CD8-positive, alpha-beta memory T cell (primary cell): ENCODE measurements at places on chromosomes 12 and 14. TPM values are rescaled to one million over a fixed set of nuclear protein-coding genes. Genes with fewer than 3 reads are reported as not detected.

DNA sequence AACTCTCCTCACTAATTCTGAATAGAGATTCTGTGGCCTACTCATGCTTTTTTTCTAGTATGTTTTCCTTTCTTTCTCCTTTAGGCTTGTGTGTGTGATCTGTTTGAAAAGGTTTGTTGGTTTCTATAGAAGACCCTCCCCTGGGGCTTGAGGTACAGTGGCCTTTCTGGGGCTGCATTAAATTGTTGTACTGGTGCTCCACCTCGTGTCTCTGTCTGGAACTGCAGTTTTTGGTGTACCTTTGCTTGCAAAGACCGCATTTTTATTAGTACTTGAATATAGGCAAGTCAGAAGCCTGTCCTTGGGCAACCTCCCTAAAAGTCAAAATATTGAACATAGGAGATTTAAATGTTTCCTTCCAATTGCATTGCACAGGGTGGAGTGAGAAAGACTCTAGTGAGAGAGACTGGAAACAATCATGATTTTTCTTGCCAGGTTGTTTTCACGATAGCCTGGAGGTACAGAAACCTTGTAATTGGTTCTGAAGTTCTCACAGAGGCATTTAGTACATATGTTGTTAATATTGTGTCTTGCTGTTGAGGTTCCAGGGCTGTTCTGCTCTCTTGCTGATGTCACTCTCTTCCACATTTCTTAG, 39.0 kb downstream of the SLCO1B1 start:
- DNase-seq, result no peak

DNA sequence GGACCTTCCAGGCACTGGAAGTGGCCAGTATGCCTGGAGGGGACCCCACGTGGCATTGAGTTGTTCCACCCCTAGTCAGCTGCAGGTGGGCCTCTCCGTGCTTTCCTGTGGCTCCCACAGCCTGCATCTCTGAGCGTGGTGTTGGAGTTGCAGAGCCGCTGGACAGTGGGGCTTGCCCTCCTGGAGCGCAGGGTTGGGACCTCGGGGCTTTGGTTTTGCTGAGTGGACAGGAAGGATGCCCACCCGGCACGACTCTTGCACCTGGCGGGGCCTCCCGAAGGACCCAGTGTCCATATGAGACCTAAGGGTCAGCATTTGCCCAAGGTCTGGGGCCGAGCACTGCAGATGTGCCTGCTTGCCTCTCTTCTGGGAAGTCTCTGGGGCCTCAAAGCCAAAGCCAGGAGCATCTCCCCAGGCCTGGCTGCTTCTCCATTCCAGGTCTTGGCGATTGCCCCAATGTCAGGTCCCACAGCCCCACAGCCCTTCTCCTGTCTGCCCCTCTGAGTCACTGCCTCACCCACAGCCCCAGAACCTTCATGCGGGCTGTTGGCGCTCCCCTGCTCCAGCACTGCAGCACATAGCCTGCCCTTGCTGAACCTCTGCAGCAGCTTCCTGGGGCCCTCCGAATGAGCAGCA, 1.5 kb downstream of the PACS2 start:
- DNase-seq, result no peak

GRCh38 chr12:49811961-49812401, 16.2 kb downstream of the NCKAP5L start:
- DNase-seq, result no peak

GRCh38 chr12:27180906-27181505, 63.1 kb upstream of the STK38L start:
- DNase-seq, result no peak

DNA sequence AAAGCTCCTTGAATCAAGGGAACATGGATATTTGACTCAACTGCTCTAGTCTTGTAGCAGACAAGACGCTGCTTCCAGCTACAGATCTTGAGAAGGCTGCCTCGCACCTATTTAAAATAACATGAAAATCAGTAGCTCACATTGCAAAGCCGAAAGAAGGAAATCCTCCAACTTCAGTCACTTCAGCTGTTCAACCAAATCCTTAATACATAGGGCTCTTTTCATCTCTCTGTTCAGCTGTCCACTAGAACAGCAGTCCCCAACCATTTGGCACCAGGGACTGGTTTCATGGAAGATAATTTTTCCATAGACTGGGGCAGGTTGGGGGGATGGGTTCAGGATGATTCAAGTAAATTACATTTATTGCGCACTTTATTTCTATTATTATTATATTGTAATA, 1116.0 kb upstream of the TMEM132C start:
- no peak for DNase-seq

DNA sequence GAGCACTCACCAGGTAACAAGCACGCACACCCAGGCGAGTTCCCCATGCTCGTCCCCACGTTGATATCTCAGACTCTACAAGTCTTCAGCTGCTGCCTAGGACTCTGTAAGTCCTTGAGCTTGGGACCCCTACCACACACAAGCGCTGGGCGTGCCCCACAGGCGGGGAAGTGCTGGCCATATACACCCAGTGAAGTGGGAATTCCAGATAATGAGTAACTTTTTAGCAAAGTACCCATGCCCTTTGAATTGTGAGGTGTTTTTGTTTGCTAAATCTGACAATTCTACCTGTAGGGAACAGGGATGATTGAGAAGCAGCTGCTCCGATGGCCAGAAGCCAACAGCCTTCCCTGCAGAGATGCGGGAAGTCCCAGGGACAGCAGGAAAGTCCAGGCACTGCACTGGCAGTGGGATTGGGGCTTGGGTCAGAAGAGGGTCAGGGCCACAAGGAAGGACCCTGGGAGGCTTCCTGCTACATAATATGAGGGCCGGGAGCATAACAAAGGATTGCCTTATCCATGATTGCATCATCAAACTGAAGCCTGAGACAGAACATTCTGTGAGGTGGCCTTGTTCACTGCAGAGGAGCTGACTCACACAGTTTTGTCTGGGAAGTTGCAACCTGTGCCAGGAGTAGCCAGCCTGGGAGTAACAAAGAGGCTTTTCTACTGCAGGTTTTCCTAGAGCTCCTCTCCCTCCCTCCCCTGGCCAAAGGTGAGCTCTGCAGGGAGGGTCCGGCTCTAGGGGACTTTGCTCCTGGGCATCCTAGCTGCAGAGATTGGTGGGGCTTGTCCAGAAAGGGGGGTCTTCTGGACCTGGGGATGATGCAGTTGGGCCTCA, 13.2 kb upstream of the SERPINA3 start:
- DNase-seq, result no peak

DNA sequence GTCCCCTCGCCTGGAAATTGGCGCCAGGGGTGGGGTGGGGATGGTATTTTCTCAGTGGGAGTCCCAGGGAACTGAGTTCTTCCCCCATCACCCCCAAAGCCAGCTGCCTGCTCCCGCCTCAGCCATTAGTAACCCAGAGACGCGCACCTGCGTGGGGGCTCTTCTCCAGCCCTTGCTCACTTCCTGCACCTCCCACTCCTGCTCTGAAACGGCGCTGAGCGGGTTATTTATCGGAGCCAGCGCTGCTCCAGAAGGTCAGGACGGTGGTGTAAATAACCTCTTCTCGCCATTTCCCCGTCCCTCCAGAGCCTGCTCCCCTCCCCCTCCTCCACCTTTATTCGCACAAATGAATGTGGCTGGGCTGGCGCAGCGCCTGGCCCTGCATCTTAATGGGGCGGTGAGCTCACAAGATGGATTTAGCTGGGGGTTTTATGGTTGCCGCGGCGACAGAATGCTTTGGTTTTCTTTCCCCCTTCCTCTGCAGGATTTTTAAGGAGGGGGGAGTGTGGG, 12.2 kb downstream of the GPR84 start:
- no peak for DNase-seq

DNA sequence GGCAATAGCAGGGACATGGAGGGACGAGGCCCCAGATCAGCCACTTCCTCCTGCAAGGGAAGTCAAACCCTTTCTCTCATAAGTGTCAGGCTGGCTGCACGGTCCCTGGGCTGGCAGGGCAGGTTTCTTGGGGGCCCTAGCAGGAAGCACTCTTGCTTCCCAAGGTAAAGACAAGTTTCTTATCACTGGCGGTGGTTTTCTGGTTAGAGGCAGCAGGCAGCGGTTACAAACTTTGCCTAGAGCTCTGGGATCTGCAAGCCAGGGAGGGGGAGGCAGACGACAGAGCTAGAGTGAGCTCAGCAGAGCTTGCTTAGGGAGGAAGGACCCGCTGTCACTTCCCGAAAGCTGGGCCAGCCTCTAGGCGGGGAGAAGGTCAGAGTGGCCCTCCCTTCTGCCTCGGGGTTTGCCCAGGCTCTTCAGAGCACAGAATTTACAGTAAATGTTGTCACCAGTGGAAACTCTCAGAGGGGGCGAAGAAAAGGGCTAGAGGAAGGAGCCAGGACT, 20.4 kb downstream of the BATF start:
- DNase-seq, result peak; percentile 63

DNA sequence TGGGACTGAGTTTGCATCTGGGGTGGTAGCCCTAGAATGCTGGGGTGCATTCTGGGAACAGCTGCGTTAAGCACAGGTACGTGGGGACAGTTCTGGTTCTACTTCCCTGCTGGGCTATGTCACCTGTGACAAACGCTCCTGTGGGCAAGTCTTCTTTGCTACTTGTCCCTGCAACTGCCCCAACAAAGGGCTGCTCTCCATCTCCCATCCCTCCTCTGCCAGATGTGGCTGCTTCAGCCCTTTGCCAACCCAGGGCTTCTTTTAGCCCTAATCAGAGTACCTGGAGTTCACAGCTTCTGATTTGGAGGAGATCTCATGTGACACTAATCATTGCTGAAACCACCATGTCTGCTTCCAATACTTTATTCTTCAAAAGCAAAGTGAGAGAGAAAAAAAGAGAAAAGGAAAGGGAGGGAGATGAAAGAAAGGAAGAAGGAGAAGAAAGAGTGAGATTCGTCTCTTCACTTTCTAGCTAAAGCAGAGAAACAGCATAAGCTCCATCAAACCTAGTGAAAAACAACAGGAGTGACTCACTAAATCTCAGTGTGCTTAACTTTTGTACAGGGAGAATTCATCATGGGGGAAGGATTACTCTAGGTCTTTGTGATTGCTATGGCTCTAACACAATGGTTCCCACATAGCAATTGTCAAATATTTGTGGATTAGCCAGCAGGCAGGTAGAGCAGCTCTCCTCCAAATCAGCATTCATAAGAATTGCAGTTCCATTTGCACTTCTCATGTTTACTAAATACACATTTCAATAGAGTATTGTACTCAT, 174.8 kb downstream of the LRIG3 start:
- DNase-seq, result no peak

GRCh38 chr12:111792155-111792855, 25.6 kb downstream of the ALDH2 start:
- DNase-seq, result no peak

DNA sequence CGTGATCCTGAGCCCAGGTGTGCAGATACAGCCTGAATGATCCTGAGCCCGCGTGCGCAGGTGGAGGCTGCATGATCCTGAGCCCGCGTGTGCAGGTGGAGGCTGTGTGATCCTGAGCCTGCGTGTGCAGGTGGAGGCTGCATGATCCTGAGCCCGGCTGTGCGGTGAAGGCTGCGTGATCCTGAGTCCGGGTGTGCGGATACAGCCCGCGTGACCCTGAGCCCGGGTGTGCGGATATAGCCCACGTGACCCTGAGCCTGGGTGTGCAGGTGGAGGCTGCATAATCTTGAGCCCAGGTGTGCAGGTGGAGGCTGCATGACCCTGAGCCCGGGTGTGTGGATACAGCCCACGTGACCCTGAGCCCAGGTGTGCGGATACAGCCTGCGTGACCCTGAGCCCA, 20.3 kb downstream of the BRF1 start:
- DNase-seq, result no peak

CLEC4D gene
- not detected for polyA plus RNA-seq

LRRIQ1 gene
- polyA plus RNA-seq, result not detected

LTBP2 gene
- polyA plus RNA-seq, result 0.83 TPM
